ENCODE measurements at places on chromosomes 6 and 20.

DNA sequence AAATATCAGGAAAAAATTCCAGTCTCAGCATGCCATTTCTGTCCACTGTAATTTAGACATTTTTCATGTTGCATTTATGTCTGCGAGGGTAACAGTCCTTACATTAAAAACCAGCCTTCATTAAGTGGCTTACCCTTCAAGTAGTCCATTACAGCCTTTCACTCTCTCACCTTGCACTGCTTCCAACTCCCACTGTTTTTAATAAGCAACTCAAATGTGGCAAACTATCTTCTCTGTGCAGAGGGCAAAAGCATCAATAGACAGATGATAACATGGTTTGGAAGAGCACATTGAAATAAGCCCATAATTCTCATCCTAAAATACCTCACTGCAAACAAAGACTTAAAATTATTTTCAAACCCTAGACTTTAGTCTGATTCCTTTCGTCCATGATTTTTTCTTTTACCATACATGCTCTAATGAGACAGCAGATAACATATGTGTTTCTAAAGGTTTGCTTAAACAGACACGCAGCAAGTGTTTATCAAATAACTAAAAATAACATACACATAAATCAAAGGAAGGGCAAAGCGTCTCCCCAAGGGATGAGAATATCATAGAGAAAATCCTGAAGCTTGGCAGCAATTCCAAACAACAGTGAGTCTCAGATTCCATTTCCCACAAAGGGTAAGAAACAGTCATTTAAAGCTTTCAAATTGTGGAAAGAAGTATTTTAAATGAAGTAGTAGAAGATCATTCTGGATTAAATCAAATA is 130.4 kb downstream of the PTPRK start:
- DNase-seq, result no peak

GRCh38 chr20:38059832-38060231 is 26.3 kb downstream of the RPRD1B start:
- DNase-seq, result no peak

DNA sequence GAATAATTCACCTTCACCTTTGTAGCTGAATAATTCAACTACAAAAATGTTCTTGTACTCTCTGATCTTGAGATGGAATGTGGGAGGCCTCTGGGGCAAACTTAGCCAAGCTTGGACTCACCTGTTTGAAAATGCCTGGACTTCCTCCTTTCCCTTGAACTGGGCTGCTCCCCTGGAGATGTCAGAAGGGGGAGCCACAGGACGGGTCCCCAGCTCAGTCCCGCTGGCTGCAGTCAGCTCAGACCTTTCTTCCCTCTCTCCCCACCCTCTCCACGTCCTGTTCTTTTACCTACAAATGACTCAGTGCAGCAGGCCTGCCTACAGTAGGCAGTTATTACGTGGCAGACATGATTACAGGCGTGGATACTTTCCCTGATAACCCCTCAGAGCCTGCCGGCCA is 131.5 kb upstream of the RALGAPA2 start:
- no peak for DNase-seq

GRCh38 chr6:21996425-21997118 is 300.3 kb downstream of the PRL start:
- no peak for DNase-seq

DNA sequence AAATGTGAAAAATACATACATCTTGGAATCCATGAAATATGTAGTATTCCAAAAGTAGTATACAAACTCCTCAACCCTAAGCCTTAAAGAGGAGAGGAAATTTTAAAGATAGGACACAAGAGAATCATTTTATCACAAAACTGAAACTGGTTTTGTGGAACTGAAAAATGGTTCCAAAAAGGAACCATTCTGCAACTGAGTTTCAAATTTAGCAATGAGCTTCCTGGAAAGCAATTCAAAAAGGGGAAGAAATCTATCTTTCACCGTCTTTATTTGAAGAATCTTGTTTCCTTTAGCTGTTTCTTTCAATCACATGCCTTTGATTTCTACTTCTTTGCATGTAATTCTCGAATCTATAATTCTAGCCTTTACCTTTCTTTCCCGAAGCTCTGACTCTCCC is 32.2 kb upstream of the LAMP5 start:
- no peak for DNase-seq

Measured in D721Med (cell line).